ENCODE measurements at places on chromosomes 6 and 20. TPM values are rescaled to one million over a fixed set of nuclear protein-coding genes. Genes with fewer than 3 reads are reported as not detected.

- DNase-seq = no peak
Observed at GRCh38 chr20:46099491-46100287, 9.9 kb upstream of the NCOA5 start.

DNA sequence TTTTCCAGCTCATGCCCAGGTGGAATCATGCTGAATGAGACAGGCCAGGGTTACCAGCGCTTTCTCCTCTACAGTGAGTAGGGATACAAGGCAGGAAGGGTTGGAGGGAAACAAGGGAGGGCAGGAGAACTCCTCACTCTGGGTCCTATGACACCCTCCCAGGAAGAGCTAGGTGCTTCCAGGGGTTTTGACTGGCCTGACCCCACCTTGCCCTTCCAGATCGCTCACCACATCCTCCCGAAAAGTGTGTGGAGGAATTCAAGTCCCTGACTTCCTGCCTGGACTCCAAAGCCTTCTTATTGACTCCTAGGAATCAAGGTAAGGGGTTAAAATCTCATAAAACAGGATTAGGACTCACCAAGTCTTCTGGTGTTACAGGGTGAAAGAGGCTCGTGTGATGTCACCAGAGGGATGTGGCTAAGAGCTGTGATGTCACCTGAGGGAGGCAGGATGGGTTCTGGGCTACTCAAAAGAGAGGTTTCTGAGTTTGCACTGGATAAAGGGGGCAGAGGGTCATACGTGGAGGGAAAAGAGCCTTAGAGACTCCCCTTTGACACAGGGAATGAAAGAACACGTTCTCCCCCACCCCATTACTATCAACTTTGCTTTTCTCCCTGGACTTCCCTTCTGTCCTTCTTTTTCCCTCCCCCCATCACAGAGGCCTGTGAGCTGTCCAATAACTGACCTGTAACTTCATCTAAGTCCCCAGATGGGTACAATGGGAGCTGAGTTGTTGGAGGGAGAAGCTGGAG lies 1.9 kb downstream of the APOM start:
- no peak for DNase-seq

DNA sequence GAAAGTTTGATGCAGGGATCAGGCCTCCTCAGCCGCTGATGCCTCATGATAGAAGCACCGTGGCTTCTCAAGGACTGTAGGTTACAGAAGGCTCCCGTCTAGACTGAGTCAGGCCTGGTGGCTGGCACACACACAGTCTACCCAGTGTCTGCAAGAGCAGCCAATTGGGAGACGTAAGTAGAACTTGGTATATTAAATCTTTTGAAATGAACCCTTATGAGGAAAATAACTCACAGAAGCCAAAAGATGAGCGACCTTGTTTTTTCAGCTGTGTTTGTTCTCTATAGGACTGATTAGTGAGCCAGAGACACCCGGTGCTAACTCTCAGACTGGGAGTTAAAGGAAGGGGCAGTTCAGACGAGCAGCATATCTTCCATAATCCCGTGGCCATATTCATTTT lies 5.9 kb upstream of the PDE10A start:
- no peak for DNase-seq

DNA sequence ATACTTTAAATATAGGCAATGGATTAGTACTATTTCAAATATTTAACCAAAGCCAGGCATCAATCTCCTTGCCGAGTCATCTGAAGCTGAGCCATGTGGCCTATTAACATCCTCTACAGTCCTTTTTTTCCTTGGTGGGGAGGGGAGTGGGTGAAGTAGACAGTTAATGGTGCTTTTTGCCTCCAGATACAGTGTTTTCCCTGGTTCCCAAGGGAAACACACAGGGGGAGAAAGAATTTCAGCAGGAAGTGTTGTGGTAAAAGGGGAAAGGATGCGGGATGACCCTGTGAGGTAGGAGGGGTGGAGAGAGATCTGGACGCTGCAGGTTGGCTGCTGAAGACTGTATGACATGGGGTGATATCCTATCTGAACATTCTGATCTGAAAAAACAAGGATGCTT lies 9.6 kb downstream of the CLDN20 start:
- DNase-seq = no peak

- no peak for DNase-seq
Observed at GRCh38 chr20:51131811-51132210, 108.9 kb upstream of the KCNG1 start.

GRCh38 chr6:79504372-79504771 lies 32.9 kb downstream of the LCA5 start:
- no peak for DNase-seq

- DNase-seq = no peak
Observed at GRCh38 chr6:156899532-156900135, 122.5 kb downstream of the ARID1B start.

DNA sequence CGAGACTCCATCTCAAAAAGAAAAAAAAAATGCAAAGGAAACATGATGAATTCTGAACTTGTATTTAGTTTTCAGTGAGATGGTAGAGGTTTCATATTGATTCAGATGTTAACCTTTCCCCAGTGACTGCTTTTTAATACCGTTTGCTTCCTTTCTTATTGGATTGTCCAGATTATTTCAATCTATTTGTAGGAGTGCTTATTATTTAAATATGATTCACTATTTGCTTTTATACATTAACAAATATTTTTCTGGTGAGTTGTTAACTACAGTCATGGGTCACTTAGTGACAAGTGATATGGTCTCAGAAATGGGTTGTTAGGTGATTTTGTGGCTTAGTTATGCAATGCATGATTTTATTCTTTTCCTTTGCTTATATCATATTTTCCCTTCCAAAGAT lies 8.4 kb downstream of the PI3 start:
- DNase-seq = no peak

DNA sequence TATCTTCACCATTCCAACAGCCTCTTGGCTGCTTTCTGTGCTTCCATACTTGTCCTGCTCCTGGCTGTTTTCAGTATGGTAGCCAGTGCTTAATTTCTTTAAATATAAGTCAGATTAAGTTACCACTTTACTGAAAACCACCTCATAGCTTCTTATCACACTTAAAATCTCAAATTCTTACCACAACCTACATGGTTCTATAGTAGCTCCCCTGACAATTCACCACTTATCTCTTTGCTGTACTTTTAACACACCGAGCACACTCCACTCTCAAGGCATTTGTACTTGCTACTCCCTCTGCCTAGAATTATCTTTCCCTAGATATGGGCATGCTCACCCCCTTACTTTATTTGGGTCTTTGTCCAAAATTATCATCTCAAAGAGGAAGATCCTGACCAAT lies 369.0 kb downstream of the TENT5A start:
- DNase-seq = no peak

- no peak for DNase-seq
Observed at GRCh38 chr20:57893366-57893999, 183.7 kb upstream of the PMEPA1 start.

- DNase-seq = no peak
Observed at GRCh38 chr6:144315226-144315980, 30.3 kb downstream of the UTRN start.

DNA sequence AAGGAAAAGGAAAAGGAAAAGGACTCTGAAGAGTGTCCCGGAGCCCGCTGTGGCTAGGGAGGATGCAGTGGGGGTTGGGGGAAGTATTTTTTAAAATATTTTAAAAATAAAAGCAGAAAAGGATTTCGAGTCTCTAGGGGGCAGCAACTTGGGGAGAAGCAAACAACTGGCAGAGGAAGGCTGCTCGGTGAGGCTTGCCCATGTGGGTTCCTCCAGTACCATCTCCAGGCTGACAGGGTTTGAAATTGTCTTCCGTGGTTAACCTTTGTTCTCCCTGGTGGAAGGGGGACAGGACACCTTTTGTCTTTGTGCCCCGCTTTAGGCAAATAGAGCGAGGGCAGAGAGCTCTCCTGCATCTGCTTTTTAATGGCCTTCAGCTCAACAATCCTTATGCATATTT lies 60.4 kb upstream of the SNX9 start:
- DNase-seq = no peak

GRCh38 chr20:11980263-11980662 lies 62.6 kb downstream of the BTBD3 start:
- no peak for DNase-seq

DNA sequence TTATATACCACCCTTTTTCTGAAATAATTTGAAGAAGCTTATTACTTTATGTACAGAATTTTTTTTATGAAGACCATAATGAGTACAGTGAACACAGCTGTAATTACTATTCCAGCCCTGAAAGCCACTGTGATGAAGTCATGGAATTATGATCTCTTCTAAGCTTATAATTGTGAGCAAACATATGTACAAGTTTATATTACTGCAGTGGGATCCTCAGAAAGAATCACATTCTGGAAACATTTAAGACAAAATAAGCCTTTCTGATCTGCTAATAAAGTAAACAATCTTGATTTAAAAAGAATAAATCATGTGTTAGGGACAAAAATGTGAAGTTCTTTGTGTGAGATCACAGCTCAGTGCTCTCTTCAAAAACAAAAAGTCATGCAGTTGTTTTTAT lies 560.4 kb downstream of the CD109 start:
- no peak for DNase-seq

GRCh38 chr6:79469376-79470246 lies 67.6 kb downstream of the LCA5 start:
- DNase-seq = no peak

DNA sequence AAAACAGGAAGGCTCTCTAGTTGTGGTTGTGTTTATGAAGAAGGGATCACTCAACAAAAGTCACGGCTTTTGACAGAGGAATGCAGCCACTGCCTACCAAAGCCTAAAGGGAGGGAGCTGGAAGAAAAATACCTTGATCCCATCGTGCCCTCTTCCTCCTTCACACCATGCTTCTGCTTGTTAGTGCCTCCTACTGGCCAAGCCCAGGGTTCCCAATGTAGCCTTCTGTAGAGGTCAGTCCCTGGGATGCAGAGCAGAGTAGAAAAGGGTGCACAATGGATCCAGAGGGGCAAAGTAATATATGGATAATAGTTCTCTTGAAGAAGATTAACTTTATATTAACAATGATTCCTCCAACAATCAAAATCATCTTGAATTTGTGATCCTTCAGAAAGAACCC lies 293.5 kb upstream of the FERMT1 start:
- DNase-seq = no peak

GRCh38 chr6:6751619-6752023 lies 163.1 kb downstream of the LY86 start:
- no peak for DNase-seq

- DNase-seq = no peak
Observed at GRCh38 chr6:170444811-170445211, 108.3 kb downstream of the PSMB1 start.

DNA sequence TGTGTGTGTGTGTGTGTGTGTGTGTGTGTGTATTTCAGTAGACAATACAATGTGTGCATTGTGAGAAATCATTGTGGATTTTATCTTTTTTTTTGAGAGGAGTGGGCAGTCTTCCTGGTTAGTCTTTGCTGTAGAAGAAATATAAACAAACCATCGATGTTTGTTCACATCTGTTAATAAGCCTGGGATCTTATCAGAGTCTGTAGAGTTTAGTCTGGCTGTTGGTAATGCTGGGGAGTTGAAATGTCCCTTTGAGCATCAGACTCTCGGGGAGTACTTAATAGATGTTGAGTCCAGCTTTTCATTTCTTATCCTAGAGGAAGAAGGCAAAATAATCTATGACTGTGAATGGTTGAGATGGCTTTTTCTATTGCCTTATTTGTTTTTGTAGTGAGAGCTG lies 96.6 kb upstream of the SUPT3H start:
- no peak for DNase-seq

Gene SERINC3
- polyA plus RNA-seq = 62.2 TPM

Gene FAM83B
- 11.2 TPM for polyA plus RNA-seq

Gene PLAGL1
- polyA plus RNA-seq = 109 TPM

Gene ID1
- 207 TPM for polyA plus RNA-seq

Gene PHF3
- polyA plus RNA-seq = 55.9 TPM

Gene XKR7
- polyA plus RNA-seq = 0.58 TPM

Gene ZFP57
- 0.21 TPM for polyA plus RNA-seq
